ENCODE measurements at places on chromosomes 5 and 9.

DNA sequence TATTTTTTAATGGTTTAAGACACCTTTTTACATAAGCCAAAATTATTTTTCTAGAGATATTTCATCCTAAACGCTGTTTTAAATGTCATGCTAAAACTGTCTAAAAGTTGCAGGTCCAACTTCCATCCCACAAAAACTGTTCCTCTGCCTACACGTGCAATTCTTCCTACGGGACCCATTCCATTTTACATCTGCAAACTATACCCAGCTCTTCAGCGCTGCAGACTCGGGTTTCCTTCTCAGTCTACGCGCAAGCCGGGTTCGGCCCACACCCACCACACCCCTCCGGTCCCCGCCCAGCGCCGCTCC lies 8.7 kb downstream of the RANBP6 start:
- no peak for DNase-seq

- DNase-seq = no peak
Observed at GRCh38 chr5:1781107-1781506, 18.5 kb downstream of the MRPL36 start.

GRCh38 chr9:136740971-136741882 lies 1.5 kb downstream of the LCN10 start:
- no peak for DNase-seq

DNA sequence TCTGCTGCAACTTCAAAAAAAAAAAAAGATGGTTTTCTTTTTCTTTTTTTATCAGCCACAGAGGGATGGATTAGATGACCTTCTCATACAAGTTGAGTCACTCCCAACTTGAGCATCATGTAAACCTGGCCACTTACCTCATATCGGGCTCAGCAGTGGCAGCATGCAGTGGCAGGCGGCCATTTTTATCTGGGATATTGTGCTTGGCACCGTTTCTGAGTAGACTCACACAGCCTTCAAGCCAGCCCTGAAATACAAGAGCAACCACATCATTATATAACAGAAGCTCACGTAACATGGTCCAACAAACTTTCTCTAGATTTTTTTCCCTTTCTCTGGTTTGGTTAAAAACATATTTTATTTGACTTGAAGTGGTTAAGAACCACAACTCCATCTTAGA lies 62.6 kb downstream of the ANKRD55 start:
- no peak for DNase-seq

GRCh38 chr9:19188771-19189170 lies 41.7 kb upstream of the DENND4C start:
- no peak for DNase-seq

- no peak for DNase-seq
Observed at GRCh38 chr5:148376198-148376597, 7.6 kb upstream of the FBXO38 start.

DNA sequence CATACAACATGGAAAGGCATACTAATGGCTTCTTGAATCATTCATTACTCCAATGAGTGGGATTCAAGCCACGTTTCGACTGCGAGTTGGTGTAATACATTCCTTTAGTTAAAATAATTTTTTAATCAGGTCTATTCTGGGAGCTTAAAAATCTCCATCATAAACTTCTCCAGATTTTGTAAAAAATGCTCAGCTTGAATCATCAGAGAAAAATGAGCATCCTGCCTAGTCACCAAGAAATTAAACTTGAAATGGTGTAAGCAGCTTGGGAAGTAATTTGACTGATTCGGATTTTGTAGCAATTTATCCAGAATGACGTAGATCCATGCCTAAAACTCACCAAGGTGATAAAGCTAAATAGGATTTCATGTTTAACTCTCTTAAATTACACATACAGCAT lies 165.7 kb downstream of the SLCO4C1 start:
- no peak for DNase-seq

GRCh38 chr9:97398999-97399758 lies 12.7 kb upstream of the TDRD7 start:
- no peak for DNase-seq

DNA sequence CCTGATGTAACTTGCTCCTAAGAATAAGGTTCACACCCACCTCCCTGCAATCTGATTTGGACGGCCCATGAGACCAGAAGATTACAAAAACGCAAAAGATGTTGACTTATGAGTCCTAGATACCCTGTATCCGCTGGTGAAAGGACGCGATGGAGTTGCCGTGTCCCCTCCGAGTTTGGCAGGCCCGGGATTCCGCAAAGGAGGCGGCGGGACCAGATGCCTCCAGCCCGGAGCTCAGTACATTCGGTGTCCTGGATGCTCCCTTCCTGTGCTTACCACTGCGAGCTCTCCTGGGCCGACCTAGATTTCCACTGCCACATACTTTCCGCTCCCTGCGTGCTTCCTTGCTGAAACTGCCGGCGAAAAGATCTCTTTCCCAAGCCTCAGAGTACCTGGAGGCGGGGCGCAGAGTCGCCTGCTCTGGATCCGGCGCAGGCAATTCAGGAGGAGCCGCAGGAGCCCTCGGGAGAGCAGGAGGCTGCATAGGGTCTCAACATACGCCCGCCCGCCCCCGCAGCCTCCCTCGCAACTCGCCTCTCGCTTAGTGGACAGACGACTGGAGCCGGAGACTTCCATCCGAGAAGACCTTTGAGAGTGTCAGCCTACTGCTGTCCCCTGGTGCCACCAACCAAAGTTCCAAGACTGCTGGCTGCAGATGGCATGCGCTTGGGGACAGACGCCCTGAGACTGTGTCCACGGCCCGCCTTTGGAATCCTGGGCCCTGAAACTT lies 39.8 kb downstream of the ANXA2R start:
- DNase-seq = no peak

DNA sequence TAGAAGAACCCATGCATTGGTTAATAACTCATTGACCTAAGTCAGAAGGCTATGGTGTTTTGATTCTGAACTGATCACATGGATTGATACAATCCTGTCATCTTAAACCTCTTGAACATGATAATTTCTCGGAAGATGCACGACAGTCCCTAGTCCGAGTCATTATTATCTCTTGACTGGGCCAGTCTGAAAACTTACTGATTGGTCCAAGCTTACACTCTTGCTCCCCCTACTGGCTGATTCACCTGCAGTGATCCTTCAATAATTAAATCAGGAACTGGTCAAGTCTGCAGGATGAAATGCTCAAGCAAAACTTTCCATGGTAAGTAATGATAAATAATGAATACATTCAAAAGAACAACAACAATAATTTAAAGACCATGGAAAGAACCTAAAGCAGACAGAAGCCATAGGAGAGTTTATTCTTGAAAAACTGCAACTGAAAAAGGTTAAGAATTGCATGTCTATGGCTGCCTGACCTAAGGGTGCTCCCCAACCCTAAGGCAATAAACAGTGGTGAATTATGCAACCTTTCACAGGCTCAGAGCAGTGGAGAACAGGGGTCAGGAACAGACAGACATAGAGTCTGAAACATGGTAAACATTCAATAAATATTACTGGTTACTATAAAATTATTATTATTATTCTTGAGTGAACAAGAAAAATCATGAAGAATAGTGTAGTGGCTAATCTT lies 79.3 kb downstream of the BRINP1 start:
- no peak for DNase-seq

- DNase-seq = no peak
Observed at GRCh38 chr5:25448646-25449045, 803.9 kb upstream of the CDH10 start.

DNA sequence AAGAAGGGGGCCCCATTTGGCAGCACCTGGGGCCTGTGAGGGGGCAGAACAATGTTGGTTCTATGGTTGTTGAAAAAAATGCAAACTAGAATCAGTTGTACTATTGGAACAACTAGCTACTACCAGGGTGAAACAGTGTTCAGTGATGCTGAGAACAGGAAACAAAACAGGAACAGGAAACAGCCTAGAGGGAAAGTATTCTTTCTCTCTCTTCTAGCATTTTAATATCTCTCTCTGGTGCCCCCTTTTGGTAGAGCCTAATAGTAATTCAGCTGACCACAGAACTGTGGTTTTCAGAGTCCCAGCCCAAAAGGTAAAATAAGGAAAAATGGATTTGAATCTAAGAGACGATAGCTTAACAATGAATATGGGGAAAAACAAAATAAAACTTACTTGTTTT lies 138.0 kb upstream of the KCNN2 start:
- DNase-seq = no peak

- no peak for DNase-seq
Observed at GRCh38 chr9:87063246-87063645, 115.9 kb upstream of the GAS1 start.

DNA sequence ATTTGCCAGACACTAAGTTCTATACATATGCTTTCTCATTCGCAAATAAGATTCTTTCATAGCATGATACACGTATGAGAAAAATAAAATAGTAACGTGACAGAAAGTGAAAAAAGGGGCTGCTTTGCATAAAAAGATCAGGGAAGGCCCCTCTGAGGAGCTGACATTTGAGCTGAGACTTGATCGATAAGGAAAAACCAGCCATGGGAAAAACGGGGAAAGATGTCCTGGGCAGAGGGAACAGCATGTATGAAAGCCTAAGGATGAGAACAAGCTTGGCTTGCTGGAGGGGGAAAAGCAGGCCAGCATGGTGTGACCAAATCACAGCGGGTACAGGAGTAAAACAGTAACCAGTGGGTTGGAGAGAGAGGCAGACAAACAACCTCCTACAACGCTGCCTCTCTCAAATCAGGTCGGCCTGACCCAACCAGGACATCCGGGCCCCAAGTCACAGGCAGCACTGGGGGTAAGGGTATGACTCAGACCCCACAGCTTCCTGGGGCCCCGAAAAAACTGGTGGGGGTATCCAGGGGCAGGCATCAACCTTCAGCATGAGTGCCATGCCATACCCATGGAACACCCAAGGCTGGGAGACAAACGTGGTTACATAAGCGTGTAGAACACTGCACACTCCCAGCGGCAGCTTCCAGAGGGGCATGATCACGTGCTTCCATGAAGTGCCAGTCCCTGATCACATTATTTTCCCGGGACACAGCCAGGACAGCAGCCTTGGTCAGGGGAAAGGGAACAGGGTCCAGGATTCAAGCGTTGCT lies 2.2 kb downstream of the TNIP1 start:
- DNase-seq = no peak

DNA sequence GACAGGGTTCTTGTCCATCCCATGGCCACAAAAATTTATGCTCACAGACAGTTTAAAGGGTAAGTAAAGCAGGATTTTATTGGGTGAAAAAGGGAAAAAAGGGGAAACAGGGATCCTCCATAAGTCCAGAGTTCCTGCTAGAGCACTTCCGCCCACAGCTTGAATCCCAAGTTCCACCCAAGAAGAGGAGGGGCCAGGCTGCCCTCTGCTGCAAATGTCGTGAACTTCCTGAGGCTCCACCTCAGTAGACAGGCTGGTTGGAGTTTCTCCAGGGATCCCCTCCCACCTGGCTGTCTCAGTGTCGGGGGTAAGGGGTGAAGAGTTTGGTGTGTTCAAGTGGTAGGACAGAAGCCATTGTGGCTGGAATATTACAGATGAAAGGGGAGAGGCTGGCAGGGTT lies 275.0 kb upstream of the SGCD start:
- DNase-seq = no peak

DNA sequence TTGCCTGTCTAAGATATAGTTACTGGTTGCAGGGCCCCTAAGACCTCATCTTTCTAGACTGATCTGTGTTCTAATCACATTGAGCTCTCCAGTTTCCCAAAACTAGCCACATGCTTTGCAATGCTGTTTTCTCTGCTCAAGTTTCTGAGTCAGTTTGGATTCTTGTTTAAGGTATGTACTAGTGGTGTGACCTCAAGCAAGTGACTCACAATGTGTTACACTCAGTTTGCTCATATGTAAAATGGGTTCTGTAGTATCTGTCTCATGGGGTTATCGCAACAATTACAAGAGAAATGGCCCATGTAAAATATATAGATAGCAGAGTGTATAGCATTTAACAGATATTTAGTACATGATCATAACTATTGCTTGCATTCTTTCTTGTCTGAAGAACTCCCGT lies 153.1 kb upstream of the ELL2 start:
- DNase-seq = no peak

DNA sequence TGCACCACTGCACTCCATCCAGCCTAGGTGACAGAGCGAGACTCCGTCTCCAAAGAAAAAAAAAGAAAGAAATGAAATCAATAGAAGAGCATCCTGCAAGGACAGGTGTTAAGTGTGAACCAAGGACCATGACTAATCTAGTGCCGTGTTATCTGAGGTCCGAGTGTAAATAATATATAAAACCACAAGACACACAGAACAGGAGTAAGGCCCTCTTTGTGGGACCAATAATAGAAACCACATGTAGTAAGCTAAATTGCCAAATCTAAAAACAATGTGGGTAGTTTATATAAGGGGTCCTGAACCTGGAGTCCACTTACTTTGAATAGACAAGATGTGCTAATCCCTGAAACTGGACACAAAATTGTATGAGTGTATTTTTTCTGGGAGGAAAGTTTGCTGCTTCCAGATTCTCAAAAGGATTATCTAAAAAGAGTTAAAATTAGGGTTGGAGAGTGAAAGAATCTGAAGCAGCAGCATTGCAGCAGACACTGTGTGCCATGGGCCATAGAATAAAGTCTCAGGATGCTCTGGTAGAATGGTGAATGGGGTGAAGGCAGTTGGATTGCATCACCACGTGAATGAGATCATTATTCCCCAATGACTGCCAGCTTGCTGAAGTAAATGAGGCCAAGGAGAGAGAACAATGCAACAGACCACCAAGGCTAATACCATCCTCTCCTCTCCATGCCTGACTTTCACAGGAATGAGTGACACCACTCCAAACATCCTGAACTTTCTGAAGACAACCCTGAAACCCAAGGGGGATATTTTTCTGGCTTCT lies 222.7 kb downstream of the DCP2 start:
- DNase-seq = no peak

GRCh38 chr5:1643651-1644392 lies 120.1 kb upstream of the LPCAT1 start:
- DNase-seq = no peak

GRCh38 chr5:67476531-67476930 lies 279.9 kb upstream of the CD180 start:
- no peak for DNase-seq

- DNase-seq = no peak
Observed at GRCh38 chr9:69178583-69179011, 4.5 kb downstream of the TJP2 start.

DNA sequence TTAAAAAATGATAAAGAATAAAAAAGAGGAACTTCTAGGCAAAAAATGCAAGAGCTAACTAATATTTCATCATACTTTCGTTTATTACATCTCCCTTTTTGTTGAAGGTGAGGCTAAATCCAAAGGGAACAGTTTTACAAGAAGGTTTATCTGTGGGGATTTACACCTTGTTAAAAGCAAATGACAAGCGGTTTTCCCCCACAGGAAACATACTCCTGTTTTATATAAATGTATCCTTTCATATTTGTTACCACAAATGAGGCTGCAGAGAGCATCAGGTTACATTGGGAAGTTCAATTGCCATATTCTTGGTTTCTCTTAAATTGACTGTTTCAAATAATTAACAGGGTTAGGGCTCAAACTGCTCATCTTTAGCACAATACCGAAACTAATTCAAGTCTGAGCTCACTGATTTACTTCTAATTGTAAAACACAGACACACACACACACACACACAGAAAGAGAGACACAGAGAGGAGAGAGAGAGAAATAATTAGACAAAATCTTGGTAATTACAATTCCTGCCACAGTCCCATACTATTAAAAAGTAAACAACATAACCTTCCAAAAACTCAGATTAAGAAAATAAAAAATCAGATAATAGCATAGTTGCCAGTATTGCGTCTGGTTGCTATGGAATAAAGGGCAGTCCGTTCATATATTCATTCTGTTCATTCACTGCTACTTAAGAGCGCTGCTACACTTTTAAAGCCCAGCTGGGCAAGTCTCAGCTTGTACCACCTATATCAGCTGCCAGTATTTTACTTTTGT lies 17.1 kb downstream of the RFX3 start:
- no peak for DNase-seq

Measured in activated CD8-positive, alpha-beta memory T cell treated with anti-CD3 and anti-CD28 coated beads for 1 hour (primary cell).